ENCODE measurements at places on chromosomes 1 and 21.

DNA sequence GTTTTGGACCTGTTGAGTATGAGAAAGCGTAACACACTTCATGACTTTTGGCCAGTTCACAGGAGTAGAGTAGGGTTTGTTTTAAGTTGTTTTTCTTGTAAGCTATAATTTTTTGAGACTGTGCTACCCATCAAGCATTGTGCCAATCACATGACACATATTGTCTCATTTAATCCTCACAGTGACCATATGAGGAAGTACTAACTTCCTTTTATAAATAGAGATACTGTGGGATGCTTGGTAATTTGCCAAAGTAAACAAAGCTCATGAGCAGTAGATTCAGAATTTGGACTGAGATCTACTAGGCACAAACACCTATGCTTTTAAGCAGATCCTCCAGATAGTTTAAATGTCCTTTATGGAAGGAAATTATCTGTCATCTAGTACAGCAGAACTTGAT, 178.3 kb downstream of the CACNA1E start:
- DNase-seq = no peak

GRCh38 chr21:36015045-36015444, 45.3 kb downstream of the SETD4 start:
- DNase-seq = no peak

GRCh38 chr1:40094466-40095110, 2.5 kb downstream of the PPT1 start:
- DNase-seq = no peak

DNA sequence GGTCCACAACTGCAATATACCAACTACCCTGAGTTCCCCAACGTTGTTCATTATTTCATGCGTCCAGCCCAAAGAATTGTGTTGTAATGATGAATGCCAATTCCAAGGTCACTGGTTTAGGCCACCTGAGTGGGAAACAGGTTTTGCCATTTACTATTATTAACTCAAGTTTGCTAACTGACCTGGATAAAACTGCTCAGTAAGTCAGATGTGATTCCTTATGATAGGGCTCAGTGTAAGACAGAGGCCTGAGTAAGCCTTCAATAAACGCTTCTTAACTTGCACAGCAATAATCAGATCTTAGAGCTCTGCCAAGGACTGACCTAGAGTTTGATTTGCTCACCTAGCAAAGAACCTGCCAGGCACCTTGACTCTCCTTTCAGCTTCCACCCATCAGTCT, 10.0 kb downstream of the PUM1 start:
- DNase-seq = no peak

DNA sequence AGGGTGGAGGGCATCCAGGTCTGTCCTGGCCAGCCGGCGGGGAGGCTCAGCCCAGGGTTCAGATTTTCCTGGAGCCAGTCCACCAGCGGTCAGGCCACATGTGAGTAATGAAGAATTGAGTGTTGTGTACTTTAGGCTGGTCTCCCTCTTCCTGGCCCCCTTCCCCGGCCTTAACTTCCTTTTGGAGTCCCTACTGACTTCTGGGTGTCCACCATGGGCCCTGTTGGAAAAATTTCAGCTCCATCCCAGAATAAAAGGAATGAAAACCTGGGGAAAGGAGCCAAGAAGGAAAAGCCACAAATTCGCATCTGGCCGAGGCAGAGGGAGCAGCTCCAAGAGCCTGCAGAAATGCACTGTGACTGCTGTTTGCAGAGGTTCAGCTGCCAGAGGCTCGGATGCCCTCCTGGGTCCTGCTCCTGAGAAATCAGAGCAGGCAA, 35.5 kb upstream of the HHAT start:
- no peak for DNase-seq

- no peak for DNase-seq
Measured at GRCh38 chr1:212432272-212432660, 454 bp upstream of the NENF start.

- no peak for DNase-seq
Measured at GRCh38 chr1:162502928-162503327, 5.3 kb downstream of the UHMK1 start.

- no peak for DNase-seq
Measured at GRCh38 chr1:243346016-243346415, 90.2 kb downstream of the SDCCAG8 start.

DNA sequence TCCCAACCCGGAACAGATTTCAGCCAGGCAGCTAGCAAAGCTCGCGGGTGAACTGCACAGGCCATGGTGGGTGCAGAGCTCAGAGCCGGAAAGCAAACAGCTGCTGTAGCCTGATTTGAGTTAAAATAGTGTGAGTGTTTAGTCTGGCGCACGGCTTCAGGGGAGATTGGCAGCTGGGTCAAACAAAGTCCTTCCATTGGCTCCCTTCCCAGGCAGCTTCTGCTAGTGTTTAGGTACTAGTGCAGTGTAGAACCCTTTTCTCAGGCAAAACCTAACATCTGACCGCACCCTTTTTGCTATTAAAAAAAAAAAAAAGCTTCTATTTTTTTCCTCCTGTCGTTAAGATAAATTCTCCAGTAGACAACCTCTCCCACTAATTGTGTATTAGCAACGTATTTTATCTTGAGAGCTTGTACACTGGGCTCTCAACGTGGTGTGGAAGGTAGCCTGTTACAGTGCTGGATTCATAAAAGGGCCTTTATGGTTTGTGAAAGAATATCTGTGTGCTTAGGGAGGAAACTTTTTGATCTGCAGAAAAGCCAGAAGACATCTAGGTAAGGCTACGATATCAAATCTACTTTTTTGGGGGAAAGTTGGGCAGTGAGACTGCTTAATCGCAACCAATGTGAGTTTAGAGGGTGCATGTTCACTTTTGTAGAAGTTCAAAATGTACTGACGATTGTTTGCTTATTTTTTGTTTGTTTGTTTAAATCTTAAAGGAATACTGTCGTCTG, 689.6 kb downstream of the USP25 start:
- no peak for DNase-seq

DNA sequence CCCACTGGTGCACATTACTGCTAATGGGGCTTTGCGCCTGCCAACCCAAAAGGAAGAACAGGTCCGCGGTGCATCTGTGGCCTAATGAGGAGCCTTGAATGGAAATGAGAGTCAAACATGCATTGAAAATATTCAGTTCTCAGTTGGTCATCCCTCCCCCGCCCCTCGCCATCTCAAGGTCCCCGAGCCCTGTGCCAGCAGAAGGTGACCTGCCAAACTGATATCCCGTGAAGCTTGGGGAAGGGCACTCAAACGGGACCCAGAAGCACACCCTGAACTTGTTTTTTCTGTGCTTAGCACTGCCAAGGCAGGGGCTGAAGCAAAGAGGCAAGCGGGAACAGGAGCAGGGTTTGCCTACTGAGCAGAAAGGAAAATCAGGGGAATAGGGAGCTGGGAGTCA, 67.9 kb upstream of the ZNF648 start:
- no peak for DNase-seq
